Ovary (tissue), 10 donors: ENCODE measurements at places on chromosomes 11 and 22.

- no peak for DNase-seq
Observed at GRCh38 chr11:57340039-57340615, 2.0 kb downstream of the P2RX3 start.

GRCh38 chr22:17476838-17477237, 86.5 kb upstream of the SLC25A18 start:
- no peak for DNase-seq

GRCh38 chr22:39094717-39095389, 2.2 kb upstream of the APOBEC3H start:
- DNase-seq = no peak

- DNase-seq = no peak
Observed at GRCh38 chr22:39097098-39098020, at the start of gene APOBEC3H. TSS of gene APOBEC3H (plus strand) at chr22:39097244. CDS start at chr22:39100279, 3,035 bp downstream.

DNA sequence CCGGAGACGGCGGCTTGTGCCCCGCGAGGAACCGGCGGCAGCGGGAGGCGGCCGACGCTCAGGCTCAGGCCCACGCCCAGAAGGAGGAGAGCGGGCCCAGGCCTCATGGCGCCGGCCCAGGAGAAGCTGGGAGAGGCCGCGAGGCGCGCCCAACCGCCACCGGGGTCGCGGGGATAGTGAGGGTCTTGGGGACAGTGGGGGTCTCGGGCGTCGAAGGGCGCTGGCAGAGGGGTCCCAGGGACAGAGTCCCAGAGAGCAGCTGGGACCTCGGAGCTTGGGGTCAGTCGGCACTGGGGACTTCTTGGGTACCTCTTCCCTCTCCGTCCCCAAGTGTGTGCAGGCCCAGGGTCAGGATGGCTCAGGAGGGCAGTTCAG, at the start of gene PKDREJ:
Gene PKDREJ (minus strand): TSS at position 128 of the 375 bp plus-strand sequence. CDS start 21 bp downstream, at position 107.
- no peak for DNase-seq

DNA sequence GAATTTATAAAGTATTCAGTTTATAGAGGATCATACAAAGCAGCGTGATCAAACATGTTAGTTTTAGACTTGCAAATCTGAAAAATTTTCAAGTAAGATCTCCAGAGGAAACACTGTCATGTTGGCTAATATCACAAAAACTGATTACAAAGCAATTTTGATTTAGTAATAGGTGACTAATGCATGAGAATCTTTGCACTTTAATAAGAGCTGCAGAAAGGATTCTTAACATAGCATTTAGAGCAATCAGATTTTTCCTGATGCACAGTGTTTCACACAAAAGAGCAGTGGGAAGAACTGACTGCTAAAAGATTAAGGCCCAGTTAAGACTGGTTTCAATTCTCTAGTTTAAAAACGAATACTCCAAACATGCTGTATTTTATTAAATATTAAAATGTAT, 321.2 kb downstream of the GUCY1A2 start:
- no peak for DNase-seq

DNA sequence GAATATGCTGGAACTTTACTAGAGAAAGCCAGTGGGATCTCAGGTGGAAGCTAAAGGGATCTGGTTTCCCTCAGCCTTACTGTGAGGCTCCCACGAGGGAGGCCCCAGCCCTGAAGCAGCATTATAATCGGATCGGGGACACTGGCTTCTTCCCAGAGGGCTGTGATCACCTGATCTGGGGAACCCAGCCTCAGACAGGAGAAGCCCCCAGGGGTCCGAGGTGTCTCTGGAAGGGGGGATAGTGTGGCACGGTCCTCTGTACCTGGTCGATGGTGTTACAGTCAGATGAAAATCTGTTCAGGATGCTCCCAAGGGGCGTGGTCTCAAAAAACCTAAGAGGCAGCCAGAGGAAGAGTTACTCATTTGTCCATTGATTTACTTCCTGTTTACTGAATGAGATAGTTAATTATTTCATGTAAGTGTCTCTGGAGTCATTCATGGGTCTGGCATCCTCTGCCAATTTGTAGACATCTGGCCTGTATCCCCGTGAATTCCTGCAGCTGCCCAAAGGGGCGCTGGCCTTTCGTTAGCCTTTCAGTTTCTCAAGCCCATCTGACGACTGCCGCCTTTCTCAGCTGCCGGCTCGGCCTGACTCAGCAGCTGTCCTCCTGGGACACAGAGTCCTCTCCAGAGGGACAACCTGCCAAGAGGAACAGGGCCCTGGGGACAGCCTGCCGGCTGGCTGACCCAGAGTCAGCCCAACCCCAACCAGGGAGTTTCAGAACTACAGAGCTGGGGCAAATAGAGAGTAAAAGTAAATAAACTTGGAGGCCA, 17.0 kb upstream of the KCNJ11 start:
- no peak for DNase-seq

DNA sequence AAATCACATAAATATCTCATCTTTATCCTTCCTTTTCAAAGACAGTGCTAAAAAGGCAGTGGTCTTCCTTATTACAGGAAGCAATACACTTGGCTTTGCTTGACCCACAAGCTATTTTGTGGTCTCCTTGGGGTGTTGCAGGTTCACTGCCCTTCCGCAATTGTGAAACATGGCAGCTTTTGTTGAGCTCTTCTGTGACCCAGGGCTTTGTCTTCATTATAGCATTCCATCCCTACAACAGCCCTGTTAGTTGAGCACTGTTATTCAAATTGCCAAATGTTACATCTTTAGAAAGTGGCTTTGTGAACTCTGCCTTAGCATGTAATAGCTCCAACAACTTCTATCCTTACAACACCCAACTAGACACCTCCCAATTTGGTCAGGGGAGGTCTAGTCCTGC, 107.1 kb downstream of the OPCML start:
- DNase-seq = no peak

GRCh38 chr22:50473855-50474671, 772 bp downstream of the SBF1 start:
- no peak for DNase-seq

- DNase-seq = no peak
Observed at GRCh38 chr11:35359321-35360054, 59.9 kb downstream of the SLC1A2 start.

DNA sequence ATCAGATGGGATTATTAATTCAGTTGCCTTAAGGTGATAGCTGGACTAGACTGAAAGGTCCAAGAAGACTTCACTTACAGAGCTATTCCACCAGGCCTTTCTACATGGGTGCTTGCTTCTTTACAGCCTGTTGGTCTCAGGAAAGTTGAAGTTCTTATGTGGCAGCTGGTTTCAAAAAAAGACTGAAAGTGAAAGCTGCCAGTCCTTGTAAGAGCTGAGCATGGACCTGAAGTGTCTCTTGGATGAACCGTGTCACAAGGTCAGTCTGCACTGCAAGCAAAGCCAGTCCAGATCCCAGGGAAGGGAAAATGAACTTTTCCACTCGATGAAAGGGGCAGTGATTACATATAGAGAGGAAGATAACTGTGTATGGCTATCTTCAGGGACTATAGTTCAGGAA, 201.5 kb upstream of the LUZP2 start:
- DNase-seq = no peak
